ENCODE measurements at places on chromosomes 3 and 15. TPM values are rescaled to one million over a fixed set of nuclear protein-coding genes. Genes with fewer than 3 reads are reported as not detected.

The TF gene
- total RNA-seq, result 1.4 TPM

The SAXO2 gene
- total RNA-seq, result 3.2 TPM

DNA sequence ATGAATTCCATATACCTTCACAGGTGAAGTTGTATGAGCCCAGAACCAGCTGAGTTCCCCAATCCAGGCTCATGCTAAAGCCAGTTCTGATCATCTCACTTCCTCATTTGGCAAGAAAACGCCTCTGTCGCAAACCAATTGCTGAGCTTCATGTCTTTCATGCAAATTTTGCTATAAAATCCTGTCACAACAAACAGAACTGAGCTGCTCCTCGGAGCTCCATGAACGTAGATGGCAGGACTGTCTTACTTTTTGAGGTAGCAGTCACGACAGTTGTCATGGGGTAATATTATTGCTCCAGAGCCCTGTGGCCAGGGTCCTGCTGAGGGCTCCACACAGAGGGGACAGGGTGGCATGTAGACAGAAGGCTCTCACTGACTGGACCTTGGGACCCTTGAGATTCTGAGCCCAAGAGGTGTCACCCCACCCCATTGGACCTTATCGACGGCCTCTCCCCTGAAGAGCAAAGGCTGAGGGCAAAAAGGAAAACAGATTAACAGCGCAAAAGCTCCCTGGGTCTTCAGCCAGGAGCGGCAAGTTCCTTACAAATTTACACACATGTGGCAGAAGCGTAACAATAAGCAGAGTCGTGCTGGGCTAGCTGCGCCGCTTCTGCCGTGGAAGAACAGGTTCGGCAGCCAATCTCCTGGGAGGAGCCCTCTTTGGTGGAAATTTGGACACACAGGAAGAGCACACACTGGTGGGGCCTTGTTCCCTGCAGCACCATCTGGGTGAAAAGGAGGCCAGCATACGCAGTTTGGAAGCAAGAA is 249.2 kb downstream of the OPA1 start:
- peak overlapping the region; percentile 75 for H3K27ac ChIP-seq
- no peaks in the 10 kb centered on the region for H3K27me3 ChIP-seq
- H3K4me3 ChIP-seq, result no peak overlapping the region
- DNase-seq, result no peak
- H3K36me3 ChIP-seq, result no peaks in the 10 kb centered on the region

GRCh38 chr3:36548712-36549111 is 168.4 kb downstream of the STAC start:
- H3K36me3 ChIP-seq, result no peaks in the 10 kb centered on the region
- no peak overlapping the region for H3K4me3 ChIP-seq
- H3K27ac ChIP-seq, result no peak overlapping the region
- DNase-seq, result no peak
- no peaks in the 10 kb centered on the region for H3K27me3 ChIP-seq
